ENCODE measurements at places on chromosomes 6 and 20. TPM values are rescaled to one million over a fixed set of nuclear protein-coding genes. Genes with fewer than 3 reads are reported as not detected.

DNA sequence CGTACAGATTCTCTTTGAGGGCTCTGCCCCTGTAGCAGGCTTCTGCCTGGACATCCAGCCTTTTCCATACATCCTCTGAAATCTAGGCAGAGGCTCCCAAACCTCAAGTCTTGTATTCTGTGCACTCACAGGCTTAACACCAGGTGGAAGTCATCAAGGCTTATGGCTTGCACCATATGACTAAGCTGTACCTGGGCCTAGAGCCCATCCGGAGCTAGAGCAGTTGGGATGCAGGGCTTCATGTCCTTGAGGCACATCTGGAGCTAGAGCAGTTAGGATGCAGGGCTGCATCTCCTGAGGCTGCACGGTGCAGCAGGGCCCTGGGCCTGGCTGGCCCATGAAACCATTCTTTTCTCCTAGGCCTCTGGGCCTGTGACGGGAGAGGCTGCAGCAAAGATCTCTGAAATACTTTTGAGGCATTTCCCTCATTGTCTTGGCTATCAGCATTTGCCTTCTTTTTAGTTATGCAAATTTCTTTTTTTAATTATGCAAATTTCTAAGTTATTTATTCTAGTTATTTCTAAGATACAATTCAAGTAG lies 98.7 kb downstream of the CD24 start:
- H3K4me1 ChIP-seq: no peaks in the 10 kb centered on the region
- H3K4me3 ChIP-seq: no peak overlapping the region
- H3K27ac ChIP-seq: no peak overlapping the region
- H3K36me3 ChIP-seq: no peaks in the 10 kb centered on the region
- no peak for DNase-seq

DNA sequence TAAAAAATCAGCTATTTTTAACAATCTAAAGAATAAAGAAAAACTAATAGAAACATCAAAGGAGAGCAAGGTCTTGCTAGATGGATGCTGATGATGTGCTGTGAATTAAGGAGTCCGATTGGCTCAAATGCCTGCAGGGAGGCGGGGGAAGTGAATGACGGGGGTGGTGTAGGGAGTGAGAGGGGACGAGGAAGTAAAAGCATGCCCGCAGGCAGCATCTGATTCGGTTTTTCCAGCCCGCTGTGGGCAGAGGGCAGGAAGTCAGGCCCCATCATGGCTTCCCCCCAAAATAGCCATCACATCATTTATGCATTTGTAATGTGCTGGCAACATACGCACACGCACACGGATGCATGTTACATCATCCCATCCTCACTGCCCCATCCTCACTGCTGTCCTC lies 10.3 kb downstream of the RSPO4 start:
- DNase-seq: no peak
- no peak overlapping the region for H3K27ac ChIP-seq
- peaks cover 5% of the 10 kb centered on the region for H3K27me3 ChIP-seq
- H3K4me1 ChIP-seq: no peaks in the 10 kb centered on the region
- H3K4me3 ChIP-seq: no peak overlapping the region
- H3K36me3 ChIP-seq: no peaks in the 10 kb centered on the region

GRCh38 chr20:443223-443775 lies 19.0 kb downstream of the TBC1D20 start:
- no peak overlapping the region for H3K4me3 ChIP-seq
- H3K36me3 ChIP-seq: peaks cover 97% of the 10 kb centered on the region
- H3K27me3 ChIP-seq: no peaks in the 10 kb centered on the region
- peaks cover 37% of the 10 kb centered on the region for H3K4me1 ChIP-seq
- DNase-seq: no peak
- no peak overlapping the region for H3K27ac ChIP-seq

DNA sequence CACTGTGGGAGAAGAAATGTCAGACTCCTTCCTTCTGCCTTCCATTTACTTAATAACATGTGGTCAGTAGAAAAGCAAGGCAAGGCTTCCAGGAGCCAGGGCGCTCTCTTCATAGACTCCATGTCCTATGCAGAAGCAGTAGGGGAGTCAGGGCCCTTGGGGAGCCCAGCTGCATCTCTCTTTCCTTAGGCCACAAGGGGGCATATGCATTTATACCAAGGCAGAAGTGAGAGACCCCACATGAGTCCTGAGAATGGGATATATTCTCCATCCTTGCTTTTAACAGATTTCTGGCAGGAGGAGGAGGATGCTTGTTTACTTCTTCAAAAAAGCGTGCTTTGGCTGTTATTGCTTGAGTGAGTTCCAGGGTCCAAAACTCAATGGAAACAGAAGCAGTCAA lies 198.5 kb downstream of the HIVEP2 start:
- no peaks in the 10 kb centered on the region for H3K27me3 ChIP-seq
- H3K27ac ChIP-seq: no peak overlapping the region
- no peaks in the 10 kb centered on the region for H3K36me3 ChIP-seq
- no peak overlapping the region for H3K4me3 ChIP-seq

GRCh38 chr6:54014440-54014839 lies 96.8 kb upstream of the MLIP start:
- H3K4me3 ChIP-seq: no peak overlapping the region
- no peaks in the 10 kb centered on the region for H3K27me3 ChIP-seq
- H3K36me3 ChIP-seq: no peaks in the 10 kb centered on the region
- H3K27ac ChIP-seq: no peak overlapping the region
- no peak for DNase-seq

GRCh38 chr20:19944772-19945459 lies 72.2 kb upstream of the NAA20 start:
- no peak for DNase-seq
- peak overlapping the region; percentile 83 for H3K27ac ChIP-seq
- H3K27me3 ChIP-seq: no peaks in the 10 kb centered on the region
- peaks cover 85% of the 10 kb centered on the region for H3K4me1 ChIP-seq
- H3K36me3 ChIP-seq: peaks cover 43% of the 10 kb centered on the region

PAX1 gene
- not detected for total RNA-seq

CGA gene
- total RNA-seq: not detected
